ENCODE measurements at places on chromosomes 4 and X.

- DNase-seq = no peak
Measured at GRCh38 chr4:117549524-117549923, 464.1 kb upstream of the TRAM1L1 start.

DNA sequence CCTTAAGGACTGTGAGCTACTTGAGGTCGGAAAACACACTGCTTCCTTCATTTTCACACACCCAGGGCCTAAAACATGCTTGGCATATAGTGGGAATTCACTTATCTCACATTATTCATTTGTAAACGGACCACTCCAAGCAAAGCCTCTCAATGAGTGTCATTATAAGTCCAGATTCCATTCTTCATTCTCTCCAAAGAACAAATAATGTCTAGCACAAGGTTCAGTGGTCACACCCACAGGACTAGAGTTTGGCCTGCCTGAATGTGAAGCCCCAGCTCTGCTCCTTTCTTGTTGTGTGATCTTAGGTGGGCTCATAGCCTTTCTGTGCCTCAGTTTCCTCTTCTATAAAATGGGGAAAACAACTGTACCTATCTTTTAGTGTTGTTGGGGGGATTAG, 119.6 kb upstream of the NDP start:
- no peak for DNase-seq

DNA sequence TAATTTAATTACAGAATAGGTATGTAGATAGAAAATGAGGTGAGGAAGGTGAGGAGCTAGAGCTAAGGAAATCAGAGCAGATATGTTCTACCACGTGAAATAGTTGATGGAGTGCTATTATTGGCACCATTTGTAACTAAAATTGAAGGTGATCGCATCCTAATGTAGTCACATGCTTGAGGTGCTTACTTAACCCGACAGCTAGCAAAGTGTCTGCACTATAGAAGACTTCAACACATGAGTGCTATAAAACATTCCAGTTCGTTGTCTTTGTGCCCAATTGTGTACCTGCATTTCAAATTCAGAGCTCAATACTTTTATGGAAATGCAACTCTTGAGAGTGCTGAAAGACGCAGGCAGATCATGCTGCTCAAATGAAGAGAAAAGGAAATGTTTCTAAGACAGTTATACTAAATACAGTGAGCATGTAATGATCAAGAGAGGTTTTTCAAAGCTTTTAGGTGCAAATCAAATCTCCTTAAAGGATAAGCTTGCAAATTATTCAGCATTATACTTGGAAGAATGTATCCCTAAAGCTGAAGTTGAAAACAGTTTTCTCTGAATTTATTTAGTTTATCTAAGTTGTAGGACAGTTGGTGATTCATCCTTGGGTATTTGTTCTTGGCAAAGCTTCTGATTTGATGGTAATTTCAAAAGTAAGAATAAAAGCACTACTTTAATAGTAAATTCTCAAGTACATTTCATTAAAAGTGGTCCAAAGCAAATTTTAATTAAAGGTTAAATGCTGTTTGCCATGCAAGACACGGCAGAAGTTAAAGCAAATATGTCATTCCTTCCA, 223.9 kb upstream of the EPHA5 start:
- DNase-seq = no peak

- DNase-seq = peak; percentile 31
Measured at GRCh38 chr4:25144870-25145481, 15.3 kb downstream of the SEPSECS start.

DNA sequence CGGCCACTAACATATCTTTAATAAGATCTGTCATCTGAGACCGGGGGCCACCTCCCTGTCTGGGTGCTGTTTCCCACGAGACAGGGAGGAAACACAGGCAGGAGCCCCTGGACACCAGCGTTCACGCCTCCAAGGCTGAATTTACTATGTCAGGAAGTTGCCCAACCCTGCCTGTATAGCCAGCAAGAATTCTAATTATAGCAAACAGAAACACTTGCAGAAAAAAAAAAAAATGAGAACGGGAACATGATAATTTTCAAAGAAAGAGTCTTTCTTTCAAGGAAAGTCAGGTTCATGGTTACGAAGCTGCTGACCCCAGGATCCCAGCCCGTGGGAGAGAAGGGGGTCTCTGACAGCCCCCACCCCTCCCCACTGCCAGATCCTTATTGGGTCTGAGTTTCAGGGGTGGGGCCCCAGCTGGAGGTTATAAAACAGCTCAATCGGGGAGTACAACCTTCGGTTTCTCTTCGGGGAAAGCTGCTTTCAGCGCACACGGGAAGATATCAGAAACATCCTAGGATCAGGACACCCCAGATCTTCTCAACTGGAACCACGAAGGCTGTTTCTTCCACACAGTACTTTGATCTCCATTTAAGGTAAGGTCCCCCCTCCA, at the start of gene IL3RA:
IL3RA (plus strand) TSS at position 455 of the 613 bp plus-strand sequence. CDS start 4,981 bp downstream, outside the sequence.
- DNase-seq = no peak

DNA sequence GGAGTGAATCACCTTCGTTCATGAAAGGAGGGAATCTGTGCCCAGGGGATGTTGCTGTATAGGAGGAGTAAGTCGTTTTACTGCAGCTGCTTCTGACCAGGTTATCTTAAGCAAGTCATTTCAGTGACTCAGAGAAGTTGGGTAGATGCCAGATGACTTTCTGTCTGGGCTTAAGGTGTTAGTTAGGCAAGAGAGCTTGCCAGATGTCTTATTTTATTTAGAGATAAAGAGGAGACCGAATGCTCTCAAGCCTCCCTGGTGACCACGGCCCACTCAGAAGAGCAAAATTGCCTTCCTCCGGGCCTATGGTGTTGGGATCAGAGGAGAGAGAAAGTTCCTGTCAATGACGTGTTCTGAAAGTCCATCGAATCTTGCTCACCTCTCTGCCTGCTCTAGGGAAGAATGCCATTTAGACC, 16.3 kb upstream of the ZNF827 start:
- no peak for DNase-seq

- no peak for DNase-seq
Measured at GRCh38 chr4:139503622-139504166, 49.8 kb downstream of the RAB33B start.

- no peak for DNase-seq
Measured at GRCh38 chr4:43496188-43496587, 603.7 kb downstream of the GRXCR1 start.

- DNase-seq = no peak
Measured at GRCh38 chr4:176256921-176257320, 12.1 kb downstream of the ASB5 start.

DNA sequence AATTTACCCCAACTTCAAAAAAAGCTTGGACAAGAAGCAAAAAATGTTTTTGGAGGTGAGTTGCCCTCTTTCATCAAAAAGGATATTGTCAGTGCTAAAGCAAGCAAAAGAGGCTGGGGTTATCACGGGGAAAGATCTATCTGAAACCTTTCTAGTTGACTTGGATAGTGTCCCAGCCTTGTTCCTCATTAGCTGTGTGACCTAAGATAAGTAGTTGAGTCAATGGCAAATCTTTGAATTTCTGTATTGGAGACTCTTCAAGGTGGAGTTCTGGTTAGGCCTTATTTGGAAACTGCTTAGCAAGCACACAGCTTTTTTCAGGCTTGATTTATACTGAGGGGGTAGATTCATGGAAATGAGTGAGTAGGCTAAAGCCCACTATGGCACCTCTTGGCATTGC, 271.6 kb downstream of the GRIA3 start:
- DNase-seq = no peak

DNA sequence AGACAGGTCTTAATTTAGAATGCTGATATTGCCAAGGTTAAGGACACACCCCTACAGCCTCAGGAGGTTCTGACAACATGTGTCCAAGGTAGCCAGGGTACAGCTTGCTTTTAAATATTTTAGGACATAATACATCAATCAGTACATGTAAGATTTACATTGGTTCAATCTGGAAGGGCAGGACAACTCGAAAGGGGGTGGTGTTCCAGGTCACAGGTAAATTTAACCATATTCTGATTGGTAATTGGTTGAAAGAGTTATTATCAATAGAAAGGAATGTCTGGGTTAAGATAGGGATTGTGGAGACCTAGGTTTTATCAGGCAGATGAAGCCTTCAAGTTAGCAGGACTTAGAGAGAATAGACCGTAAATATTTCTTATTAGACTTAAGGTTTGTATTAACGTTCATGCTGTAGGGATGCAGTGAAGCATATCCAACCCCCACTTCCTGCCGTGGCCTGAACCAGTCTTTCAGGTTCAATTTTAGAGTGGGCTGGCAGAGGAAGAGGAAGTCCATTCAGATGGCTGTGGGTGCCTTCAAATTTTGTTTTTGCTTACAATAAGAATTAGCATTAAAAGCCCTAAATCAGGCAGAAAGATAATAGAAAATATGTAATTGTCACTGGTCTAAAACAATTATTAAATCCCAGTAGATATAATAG, 136.5 kb upstream of the GALNTL6 start:
- DNase-seq = no peak

DNA sequence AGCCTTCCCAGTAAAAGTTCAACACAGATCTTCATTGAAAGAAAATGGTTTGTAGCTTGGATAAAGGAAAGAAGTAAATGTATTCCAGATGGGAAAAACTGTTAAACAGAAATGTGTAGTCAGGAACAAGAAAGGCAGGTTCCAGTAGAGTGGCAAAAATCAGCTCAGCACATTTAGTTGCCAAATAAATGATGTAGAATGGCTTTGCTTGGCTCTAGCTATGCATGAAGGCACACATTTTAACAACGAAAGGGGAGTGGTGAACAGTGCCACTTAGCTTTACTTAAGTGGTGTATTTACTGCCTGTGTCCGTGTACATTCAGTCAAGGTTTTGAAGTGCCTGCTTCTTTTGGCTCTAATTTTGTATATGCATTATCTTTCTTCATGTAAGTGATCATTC, 644.5 kb upstream of the ATOH1 start:
- DNase-seq = no peak

DNA sequence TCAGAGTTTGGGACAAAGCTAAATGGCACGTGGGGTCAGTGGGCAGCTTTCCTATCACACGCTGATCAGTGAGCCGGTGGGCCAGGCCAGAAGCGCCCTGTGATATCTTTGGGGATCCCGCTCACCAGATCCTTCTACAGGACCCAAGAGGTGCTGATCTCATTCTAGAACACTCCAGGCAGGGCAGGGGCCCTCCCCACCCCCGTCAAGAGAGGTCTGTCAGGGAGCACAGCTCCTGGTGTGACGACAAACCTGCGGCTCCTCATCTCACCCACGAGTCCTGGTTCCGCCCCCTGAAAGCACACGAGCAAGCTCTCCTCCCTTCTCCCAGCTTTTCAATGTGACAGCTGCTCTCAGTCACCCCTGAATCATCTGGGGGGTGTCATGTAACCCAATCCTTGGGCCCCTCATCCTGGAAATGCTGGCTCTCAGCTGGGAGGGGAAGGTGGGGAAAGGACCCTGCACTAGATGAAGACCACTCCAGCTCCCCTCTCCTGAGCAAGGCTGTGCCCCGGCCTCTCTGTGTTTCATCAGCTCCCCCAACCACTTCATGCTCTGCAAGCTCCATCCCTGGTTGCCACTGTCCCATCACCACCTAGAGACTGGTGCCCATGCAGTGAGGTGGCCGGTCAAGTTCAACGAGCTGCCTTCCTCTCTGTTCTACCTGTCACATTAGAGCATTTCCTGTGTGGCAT, 4.6 kb downstream of the HCFC1 start:
- DNase-seq = no peak

GRCh38 chr4:38958453-38959190, 73.6 kb downstream of the TMEM156 start:
- no peak for DNase-seq

GRCh38 chr4:15755321-15756155, 22.6 kb upstream of the CD38 start:
- DNase-seq = no peak

DNA sequence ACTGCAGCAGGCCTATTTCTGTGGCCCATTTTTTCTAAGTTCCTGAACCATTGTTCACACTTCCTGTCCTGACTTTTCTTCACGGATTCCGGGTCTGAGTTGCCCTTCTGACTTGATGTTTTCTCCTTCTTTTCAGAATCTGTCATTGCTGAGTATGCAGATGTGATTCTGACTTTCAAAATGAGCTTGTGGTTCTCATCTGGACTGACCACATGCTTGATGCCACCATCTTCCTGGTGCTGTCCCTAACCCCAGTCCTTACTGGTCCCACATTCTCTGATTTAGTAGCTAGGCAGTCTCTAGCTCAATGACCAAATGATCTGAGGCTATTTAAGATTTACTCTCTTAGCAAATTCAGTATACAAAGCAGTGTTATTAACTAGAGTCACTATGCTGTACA, 822.3 kb upstream of the TENM3 start:
- DNase-seq = no peak

- no peak for DNase-seq
Measured at GRCh38 chrX:38273453-38273852, 52.8 kb upstream of the SRPX start.

GRCh38 chr4:165301833-165302232, 25.6 kb upstream of the MSMO1 start:
- no peak for DNase-seq

DNA sequence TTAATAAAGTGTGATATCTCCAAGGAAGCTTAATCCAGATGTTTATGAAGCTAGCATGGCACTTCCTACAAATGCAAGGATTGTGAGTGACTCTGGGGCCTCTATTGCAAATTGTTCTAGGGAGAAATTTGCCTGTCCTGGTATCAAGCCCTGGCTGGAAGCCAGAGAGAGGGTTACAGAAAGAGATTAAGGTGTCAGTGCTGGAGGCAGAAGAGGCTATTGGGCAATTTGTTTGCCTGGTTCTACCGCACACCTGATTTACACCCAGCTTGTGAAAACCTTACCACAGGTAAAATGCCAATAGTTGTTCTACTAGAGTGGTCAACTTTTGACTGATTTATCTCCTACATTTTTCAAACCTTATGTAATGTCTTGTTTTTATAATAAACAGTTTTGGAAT, 186.7 kb upstream of the FAT1 start:
- DNase-seq = no peak

DNA sequence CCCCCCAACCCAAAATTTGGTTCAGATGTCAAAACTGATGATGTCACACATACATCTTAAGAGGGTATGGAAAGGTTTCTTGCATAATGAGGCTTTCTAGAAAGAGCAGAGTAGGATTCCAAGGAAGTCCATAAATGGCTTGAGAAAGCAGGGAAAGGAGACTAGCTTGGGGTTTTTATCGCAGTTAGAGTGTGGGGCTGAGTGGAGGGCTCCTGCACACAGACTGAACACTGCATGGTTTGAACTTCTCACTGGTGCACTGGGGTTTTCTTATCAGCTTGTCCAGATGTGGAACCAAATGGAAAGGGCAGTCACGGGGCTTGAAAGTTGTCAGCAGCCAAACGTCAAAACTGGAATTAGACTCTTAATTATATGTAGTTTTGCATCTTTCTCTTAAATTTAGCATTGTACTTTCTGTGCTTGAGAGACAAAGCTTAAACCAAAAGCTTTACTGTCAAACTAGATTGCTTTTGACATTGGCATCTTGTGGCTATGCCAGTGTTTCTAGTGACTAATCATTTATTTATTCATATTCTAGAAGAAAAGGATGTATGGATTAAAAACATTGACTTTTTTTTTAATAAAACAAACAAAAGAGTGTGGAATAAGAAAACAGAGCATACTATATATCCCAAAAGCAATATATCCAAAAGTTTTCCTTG, 78.3 kb upstream of the STIM2 start:
- DNase-seq = no peak

- no peak for DNase-seq
Measured at GRCh38 chr4:101753721-101754120, 36.8 kb upstream of the BANK1 start.

GRCh38 chr4:180081072-180081471, 2162.1 kb upstream of the TENM3 start:
- no peak for DNase-seq
